ENCODE measurements at places on chromosomes 2 and 18.
A peak's percentile ranks its signal among the peaks of the same experiment; 100 is the strongest.

DNA sequence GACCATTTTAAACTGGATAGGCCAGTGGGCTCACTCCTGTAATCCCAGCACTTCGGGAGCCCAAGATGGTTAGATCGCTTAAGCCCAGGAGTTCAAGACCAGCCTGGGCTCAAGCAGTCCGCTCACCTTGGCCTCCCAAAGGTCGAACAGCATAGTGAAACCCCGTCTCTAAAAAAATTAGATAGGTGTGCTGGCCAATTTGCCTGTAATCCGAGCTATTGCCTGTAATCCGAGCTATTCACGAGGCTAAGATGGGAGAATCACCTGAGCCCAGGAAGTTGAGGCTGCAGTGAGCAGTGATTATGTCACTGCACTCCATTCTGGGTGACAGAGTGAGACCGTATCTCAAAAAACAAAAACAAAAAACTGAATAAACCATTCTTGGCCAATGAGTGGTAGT is 52.6 kb upstream of the EMILIN2 start:
- DNase-seq: no peak

DNA sequence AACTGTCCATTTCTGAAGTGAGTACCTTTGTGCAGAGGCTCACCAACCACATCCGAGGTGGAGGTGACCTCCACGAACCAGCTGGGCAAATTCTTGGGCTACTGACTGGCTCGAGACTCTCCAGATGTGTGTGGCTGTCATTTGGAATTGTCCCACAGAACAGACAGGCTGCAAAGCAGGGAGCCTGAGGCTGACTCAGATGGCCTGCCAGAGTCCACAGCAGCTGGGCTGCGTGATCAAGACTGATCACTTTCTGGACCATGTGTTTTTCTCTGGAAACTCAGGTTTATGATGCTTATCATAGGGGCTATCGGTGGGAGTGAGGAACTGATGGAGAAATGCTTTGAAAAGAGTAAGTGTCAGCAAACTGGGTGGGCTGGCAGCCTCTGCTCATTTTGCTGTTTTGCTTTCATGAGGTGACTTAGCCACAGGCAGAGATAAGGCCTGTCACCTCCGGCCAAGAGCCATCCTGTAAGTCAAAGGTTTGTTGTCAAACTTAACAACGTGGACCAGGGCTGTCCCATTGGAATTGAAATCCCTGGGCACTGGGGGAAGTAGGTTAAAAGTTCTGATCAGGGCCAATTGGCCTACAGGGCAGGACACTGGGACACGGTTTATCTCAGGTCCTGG is 120.4 kb downstream of the LIPG start:
- DNase-seq: no peak

GRCh38 chr2:12610314-12610713 is 106.4 kb upstream of the TRIB2 start:
- no peak for DNase-seq

GRCh38 chr18:24414349-24415003 is 12.0 kb upstream of the IMPACT start:
- DNase-seq: no peak

DNA sequence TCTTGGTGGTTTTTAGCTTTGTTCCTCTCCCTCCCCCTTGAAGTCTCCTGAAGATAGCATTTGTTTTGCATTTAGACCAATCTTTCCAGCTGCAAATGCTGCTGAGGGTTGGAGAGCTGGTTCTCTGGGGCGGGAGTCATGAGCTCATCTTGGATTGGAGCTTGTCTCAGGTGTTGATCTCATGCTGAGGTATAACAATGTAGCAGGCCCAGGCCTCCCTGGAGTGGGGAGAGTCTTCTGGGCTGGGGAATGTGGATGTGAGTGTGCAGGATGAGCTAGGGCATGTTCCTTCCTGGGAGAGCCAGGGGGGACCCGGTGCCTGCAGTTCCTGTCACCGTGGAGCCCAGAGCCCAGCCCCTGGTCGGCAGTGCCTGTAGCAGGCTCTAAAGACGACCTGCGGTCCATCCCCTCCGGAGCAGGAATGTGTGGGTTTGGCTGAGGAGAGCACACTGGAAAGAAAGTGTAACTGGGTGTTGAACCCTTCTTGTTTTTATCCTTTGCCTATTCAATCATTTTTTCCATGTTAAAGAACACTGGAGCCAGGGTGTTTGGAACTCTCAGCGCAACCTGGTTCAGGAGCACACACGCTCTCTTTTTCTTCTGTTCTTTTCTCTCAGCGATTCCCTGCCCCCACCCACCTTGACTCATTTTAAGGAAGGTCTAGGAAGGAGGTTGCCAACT is 2.7 kb downstream of the ZNF532 start:
- no peak for DNase-seq

DNA sequence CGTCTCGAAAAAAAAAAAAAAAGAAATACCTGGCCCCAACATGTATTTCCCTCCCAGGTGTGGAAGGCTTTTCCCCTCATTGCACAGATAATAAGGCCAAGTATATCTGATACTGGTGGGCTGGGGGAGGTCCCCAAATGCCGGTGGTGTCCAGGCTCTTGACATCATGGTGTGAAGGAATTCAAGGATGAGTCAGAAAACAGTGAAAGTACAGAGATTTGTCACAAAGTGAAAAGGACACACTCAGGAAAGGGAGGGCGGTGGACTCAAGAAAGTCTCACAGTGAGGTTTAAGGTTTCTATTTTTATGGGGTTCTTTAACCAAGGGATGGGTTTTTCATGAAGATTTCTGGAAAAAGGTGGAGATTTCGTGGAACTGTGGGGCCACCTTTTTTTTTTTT is 37.8 kb upstream of the FZD5 start:
- no peak for DNase-seq

GRCh38 chr2:63735931-63736330 is 105.8 kb upstream of the UGP2 start:
- no peak for DNase-seq

DNA sequence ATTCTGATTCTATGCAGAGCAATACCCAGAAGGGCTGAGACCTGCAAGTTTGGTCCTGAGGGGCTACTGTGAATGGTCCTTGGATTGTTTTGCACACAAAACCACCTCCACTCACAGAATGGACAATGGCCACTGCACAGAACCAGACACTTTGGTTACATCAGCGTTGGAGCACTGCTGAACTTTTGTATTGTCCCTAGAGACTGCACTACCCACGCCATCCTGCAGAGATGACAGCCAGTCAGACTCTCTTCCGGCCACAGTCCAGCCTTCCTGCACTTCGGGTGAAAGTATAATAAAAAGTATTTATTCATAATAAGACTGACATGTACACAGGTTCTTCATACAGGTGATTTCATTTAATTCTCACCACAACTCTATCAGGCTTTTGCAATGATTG is 35.7 kb downstream of the CELF4 start:
- DNase-seq: no peak

- DNase-seq: no peak
Observed at GRCh38 chr2:53438692-53439091, 328.9 kb upstream of the CHAC2 start.

DNA sequence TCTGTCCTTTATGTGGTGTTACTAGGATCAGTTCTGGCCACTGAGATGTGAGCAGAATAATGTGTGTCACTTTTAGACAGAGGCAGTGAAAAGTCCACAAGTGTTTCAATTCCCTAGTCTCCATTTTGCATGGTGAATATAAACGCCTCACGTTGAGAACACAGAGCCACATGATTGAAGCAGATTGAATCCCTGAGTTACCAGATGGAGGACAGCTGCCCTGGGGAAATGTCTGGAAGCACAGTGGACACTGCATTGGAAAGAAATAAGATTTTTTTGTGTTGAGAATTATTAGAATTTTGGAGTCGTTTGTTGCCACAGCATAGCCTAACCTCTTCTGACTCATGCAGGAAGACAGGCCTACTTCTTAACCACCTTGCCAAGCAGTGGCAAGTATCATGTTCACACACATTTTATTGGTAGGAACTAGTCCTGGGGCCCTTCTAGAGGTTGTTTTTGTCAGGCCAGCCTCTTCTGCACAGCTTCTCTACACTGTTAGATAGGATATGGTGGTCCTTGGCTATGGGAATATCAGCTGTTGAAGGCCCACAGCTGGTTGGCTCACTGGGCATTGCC is 188.6 kb downstream of the TMEM182 start:
- peak; percentile 2 for DNase-seq

GRCh38 chr2:23171108-23171507 is 213.9 kb upstream of the KLHL29 start:
- DNase-seq: no peak

DNA sequence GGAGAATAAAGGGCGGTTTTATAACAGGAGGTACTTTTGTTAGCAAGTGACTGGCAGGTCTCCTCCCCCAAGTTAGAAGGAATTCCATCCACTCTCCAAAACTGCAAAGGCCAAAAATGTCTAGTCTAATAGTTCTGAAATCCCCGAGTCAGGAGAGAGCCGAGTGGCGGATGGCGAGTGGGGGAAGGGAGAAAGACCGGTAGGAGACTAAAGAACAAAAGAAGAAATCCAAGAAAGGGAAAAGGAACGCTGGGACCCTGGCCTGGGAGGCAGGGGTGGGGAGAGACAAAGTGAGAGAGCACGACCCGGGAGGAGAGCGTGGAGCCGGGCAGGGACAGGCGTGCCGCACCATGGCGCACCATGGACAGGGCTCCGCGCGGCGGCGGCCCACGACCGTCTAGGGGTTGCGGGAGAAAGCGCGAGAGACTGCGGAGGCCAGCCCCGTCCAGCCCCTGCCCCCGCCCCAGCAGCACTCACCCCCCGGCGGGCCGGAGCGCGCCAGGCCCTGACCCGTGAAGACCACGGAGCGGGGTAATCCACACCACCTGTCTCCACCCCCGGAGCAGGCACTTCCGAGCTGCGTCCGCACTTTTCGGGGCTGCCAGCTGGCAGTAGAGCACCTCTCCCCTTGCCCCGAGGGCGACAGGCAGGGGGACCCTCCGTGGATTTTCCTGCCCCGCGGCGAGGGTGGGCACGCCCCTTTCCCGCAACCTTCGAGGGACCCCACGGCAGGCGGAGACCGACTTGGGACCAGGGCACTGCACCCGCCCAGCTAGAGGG is 1.6 kb downstream of the CDH2 start:
- no peak for DNase-seq

DNA sequence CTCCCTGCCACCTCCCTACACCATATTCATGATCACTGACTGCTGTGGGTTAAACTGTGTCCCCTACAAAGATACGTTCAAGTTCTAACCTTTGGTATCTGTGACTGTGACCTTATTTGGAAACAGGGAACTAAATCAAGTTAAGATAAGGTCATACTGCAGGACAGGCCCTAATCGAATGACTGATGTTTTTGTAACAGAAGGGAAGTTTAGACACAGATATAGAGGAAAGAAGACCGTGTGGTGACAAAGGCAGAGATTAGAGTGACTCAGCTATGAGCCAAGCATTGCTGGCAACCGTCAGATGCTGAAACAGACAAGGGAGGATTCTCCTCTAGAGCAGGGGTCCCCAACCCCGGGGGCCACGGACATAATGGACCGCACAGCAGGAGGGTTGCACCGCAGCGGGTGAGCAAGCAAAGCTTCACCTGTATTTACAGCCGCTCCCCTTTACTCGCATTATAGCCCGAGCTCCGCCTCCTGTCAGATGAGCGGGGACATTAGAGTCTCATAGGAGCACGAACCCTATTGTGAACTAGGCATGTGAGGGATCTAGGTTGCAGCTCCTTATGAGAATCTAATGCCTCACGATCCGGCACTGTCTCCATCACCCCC is 28.9 kb upstream of the RNF152 start:
- no peak for DNase-seq

GRCh38 chr2:14350856-14351255 is 281.7 kb upstream of the LRATD1 start:
- DNase-seq: no peak

GRCh38 chr2:204776781-204777559 is 231.7 kb downstream of the PARD3B start:
- no peak for DNase-seq
